ENCODE measurements at places on chromosomes 11 and 22. TPM values are rescaled to one million over a fixed set of nuclear protein-coding genes. Genes with fewer than 3 reads are reported as not detected.

The SGSM1 gene
- 1.4 TPM for total RNA-seq

The DNAL4 gene
- total RNA-seq, result 13.0 TPM

The SMTNL1 gene
- total RNA-seq, result not detected

The MICAL3 gene
- 32.6 TPM for total RNA-seq

The PRAME gene
- not detected for total RNA-seq

The FAM180B gene
- total RNA-seq, result not detected

The BLID gene
- not detected for total RNA-seq

The HSD17B12 gene
- 25.6 TPM for total RNA-seq

The RNF169 gene
- total RNA-seq, result 24.9 TPM
